WTC11 (cell line): ENCODE measurements at places on chromosomes 11 and 22.

DNA sequence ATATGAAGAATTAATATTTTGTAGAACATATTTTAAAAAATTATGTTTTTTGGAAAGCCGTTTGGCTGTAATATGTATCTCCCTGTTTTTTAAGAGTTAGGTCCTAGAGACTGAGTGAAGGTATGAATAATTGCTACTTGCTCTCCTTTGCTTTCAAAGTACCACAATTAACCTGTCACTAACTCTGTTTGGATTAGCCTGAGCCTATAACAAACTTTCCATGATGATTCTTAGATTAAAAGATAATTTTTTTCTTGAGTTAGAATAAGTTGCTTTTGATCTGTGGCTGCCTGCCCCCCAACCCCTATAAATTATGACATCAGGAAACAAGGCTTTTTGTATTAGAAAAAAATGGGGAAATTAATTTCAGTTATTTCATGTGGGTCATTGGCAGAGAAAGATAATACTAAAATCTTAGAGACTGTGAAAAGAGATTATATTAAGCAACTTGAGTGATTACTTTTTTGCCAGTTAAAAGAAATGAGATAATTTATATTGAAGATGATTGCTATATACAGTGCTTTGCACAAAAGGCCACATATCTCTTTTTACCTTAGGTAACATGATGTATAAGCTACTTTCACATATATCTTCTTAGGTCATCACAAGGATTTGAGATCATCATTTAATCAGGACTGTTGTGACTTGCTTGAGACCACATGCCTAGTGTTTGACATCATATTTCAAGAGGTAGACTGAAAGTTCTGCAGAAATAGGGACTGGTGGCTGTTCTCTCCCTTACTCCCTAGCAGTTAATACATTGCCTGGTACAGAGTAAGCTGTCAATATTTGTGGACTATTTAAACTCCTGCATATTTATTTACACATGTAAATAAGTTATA lies 9.6 kb downstream of the MTMR3 start:
- DNase-seq: no peak

GRCh38 chr11:68691402-68691784 lies 7.0 kb downstream of the GAL start:
- DNase-seq: no peak

GRCh38 chr11:33021501-33021900 lies 5.8 kb downstream of the DEPDC7 start:
- no peak for DNase-seq

GRCh38 chr11:12691473-12691872 lies 17.3 kb downstream of the TEAD1 start:
- no peak for DNase-seq

GRCh38 chr11:82082976-82083375 lies 650.7 kb downstream of the FAM181B start:
- no peak for DNase-seq

GRCh38 chr22:37910890-37911672 lies 5.0 kb downstream of the MICALL1 start:
- peak; percentile 31 for DNase-seq

- no peak for DNase-seq
Observed at GRCh38 chr11:27390318-27391295, 27.6 kb upstream of the CCDC34 start.

GRCh38 chr11:11382858-11383532 lies 29.9 kb upstream of the CSNK2A3 start:
- no peak for DNase-seq

GRCh38 chr22:26918226-26918625 lies 260.8 kb downstream of the MIAT start:
- no peak for DNase-seq

DNA sequence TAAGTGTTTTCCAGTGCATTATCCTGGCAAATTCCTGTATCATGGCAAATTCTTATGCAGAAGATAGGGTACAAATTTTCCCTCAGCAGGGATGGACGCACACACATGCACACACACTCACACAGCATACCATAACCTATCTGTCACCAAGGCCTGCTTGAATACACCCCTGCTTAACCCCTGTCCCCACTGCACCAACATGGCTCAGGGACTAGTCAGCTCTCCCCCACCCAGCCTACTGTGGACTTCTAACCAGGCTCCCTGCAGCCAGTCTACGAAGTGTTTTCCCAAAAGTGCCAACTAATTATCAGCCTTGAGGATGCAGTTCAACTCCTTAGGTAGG lies 63.1 kb downstream of the RAB30 start:
- no peak for DNase-seq

DNA sequence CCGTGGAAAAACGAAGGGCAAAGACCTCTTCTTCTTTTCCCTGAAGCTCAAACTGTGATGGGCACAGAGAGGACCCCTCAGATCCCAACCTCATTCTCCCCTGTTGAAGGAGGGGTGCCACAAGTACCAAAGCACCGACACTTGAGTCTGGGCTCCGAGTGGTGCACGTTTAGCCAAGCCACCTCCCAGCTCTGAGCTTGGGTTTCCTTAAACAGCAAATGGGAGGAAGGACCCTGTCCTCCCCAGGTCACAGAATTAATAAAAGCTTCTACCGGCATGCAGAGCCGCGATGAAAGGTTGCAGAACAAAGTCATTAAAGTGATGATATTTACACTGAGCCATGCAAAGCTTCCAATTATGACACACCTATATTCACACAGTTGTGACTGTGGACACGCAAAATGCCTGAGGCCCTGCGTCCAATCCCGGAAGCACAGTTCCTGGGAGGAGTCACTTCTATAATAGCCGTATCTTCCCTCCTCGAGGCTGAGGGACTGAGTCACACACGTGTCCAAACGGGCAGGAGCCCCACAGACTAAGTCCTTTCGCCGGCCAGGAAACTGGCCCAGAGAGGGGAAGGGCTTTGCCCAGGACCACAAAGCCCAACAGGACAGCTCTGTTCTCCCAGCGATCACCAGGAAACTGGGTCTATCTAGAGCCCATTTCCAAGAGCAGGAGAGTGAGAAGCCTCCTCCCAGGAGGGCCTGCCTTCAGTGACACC lies 922 bp upstream of the CSNK1E start:
- DNase-seq: no peak

DNA sequence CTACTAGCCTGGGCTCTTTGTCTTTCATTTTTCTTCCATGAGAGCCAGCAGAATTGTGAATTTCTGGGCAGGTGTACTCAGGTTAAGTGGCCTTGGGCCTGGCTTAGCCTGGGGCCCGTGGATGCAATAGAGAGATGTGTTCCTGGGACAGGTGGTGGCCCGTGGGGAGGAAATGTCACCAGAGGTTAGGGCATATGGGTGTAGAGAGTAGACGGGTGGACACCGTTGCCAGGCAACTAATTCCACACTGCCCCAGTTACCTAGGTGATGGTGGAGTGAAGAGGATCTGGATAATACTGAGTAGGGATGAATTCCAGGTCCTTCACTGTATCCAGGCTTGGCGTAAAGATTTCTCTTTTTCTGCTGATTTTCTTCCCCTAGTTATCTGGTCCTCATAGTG lies 175.0 kb downstream of the INSC start:
- no peak for DNase-seq

GRCh38 chr11:83599066-83599465 lies 312.9 kb upstream of the CCDC90B start:
- no peak for DNase-seq

DNA sequence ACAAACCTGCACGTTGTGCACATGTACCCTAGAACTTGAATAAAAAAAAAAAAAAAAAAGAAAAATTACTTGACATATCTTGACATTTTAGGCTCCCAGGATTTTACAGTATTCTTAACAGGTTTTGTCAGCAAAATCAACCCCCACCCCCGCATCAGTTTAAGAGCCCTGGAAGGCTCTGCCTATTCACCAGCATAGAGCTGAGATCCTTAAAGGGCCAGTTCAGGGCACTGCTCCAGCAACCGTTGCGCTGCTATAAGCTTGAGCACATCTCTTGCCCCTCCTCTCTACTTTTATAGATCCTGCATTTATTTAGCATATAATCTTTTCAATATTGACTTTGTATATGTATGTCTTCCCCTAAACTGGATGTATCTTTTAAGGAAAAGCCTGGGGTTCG lies 697 bp upstream of the PAFAH1B2 start:
- DNase-seq: no peak

GRCh38 chr22:33666961-33667619 lies 253.2 kb downstream of the LARGE1 start:
- DNase-seq: no peak

- DNase-seq: no peak
Observed at GRCh38 chr11:65617990-65618751, 2.6 kb downstream of the PCNX3 start.

GRCh38 chr11:1271002-1271401 lies 38.4 kb downstream of the TOLLIP start:
- DNase-seq: no peak

DNA sequence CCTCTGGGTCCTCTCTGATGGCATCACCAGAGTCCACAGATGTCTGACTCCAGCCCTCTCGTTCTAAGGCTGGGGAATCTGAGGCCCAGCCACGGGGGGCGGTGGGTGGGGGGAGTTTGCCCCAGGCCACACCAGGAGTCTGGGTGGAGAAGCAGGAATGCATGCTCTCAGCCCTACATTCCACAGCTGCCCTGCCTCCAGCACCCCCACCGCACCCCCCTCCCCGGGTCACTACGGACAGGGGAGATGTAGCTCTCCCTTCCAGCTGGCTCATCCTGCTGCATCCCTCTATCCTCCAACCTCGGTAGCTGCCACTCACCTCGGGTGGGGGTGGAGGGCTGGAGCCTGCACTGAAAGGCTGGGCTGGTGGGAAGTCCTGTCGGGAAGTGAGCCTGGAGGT lies 2.3 kb upstream of the PVALB start:
- peak; percentile 38 for DNase-seq

- no peak for DNase-seq
Observed at GRCh38 chr11:72358466-72359405, 75.6 kb downstream of the CLPB start.

DNA sequence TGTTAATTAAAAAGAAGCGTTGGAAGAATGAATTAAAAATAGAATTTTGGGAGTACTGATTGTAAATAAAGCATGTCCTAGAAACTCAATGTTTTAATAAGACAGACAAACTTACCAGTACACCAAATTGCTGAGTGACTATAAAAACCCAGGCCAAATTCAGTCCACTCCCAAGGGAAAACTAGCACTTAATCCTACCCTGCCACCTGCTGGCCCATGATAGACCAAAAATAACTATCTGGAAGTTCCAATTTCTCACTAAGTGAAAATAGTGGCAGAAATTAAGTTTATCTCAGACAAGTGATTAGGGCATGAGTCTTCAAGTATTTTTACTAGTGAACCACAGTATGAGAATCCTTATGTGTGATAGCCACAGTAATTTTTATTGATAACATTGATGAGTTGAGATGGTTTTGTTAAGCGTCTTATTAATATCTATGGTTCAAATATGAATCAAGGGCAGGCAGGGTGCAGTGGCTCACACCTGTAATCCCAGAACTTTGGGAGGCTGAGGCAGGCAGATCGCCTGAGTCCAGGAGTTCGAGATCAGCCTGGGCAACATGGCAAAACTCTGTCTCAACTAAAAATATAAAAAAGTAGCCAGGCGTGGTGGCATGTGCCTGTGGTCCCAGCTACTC lies 9.8 kb upstream of the DDX10 start:
- peak; percentile 38 for DNase-seq

- no peak for DNase-seq
Observed at GRCh38 chr11:94193288-94193687, 64.6 kb downstream of the PANX1 start.

DNA sequence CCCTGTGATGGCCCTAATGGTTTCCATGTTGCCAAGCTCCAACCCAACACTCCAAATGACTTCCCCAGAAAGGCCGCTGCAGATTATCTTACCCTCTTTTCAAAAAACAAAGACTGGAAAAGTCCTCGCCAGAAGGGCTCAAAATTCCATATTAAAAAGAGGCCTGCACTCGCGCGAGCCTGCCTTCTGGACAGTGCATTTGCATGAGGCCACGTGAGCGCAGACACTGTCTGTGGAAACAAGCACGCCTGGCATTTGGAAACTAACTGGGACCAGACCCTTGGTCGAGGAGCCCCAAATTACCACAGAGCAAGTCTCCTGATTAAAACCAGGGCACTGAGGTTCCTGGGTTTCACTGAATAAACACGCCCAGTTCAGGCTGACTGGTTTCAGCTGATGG lies 42.9 kb downstream of the ABTB2 start:
- no peak for DNase-seq

DNA sequence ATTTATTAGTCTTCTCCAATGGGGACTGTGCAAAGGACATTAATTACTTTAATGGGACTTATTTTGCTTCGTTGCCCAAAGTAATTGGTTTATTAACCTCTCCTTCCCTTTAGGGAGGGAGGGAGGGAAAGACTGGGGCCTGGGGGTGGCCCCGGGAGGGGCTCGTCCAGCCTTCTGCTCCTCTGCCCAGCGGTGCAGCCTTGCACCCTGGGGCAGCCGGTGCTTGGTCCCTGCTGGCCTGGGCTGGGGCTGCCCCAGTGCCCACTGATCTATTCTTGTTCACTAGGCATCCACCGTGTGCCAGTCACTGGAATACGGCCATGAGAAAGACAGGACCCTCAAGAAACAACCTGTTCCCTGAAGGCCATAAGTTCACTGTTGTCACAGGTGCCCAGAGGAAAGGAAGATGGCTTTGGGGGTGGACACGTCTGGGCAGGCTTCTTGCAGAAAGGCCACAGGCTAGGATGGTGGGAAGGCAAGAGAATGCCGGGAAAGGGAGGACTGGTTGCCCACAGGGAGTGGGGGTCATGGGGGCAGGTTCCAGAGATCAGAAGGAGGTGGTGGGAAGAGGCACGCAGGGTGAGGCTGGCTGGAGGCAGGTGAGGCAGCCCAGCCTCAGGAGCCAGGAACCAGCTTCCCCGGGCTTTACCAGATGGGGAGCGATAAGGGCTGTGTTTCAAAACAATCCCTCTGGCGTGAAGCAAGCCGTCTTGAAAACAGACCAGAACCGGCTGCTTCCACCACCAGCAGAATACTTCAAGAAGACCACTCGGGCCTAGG lies 47.6 kb upstream of the KCNQ1OT1 start:
- no peak for DNase-seq

- DNase-seq: peak; percentile 53
Observed at GRCh38 chr11:88484873-88485621, 147.5 kb upstream of the CTSC start.

GRCh38 chr11:88064097-88064705 lies 111.0 kb downstream of the RAB38 start:
- no peak for DNase-seq

DNA sequence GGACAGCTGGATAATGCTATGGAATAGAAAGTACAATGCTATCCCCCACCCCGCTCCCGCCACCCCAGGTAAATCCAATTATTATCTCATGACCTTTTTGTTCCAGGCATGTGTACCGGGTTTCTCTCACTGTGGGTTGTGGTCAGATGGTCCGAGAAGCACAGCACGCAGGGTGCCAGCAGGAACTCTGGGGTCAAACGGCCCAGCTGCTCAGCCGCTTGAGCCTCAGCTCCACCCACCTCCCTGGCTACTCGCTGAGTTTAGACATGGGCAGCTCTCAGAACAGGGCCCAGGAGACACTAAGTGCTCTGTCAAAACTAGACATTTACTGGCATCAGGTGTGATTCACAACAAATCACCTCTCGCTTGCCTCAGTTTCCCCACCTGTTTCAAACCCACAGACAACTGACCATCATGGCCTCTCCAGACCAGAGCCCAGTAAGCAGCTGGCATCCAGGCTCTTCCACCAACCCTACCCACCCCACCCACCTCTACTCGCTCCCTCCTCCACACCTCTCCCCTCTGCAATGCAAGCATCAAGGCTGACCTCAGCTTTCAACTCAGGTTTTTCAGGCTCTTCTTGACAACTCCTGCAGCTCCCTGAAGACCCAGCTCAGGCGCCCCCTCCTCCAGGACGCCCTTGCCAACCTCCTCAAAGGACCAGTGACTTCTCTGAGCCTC lies 13.0 kb upstream of the MFNG start:
- no peak for DNase-seq

- no peak for DNase-seq
Observed at GRCh38 chr22:17916226-17916889, 108.0 kb downstream of the MICAL3 start.

GRCh38 chr11:113240389-113240788 lies 74.0 kb upstream of the TTC12 start:
- no peak for DNase-seq
